ENCODE measurements at places on chromosomes 11 and 22. TPM values are rescaled to one million over a fixed set of nuclear protein-coding genes. Genes with fewer than 3 reads are reported as not detected.

GRCh38 chr22:39611360-39611759 lies 40.8 kb downstream of the CACNA1I start:
- DNase-seq, result no peak

DNA sequence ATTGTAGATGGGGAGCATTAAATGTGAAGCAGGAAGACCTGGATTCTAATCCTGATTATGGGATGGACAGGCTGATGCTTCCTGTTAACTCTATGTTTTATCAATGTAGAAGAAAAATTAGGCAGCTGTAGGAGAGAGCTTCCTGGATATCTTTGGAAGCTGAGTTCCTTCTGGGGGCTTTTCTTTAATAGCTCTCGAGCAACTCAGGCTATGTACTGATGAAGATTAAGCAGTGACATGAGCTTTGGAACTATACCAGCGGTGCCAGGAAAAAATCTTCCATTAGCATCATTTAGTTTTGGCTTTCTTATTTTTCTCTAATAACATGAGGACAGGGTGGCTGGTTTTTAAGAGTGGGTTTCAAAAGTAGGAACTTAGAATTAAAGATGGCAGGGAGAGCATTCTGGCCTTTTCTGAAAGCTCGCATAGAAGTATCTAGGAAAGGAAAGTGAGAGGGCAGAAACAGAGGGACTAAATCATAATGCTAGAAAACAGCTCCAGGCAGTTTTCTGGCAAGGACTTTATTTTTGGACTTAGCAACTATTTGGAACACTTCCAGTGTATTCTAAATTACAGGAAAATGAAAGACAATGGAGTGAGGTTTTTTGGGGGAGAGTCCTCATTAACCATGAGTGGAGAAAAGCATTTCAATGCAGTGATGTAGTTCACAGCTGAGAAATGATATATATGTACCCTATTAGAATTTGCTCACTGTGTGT lies 69.2 kb upstream of the RRM1 start:
- no peak for DNase-seq

GRCh38 chr11:45385423-45385822 lies 99.3 kb upstream of the SYT13 start:
- no peak for DNase-seq

DNA sequence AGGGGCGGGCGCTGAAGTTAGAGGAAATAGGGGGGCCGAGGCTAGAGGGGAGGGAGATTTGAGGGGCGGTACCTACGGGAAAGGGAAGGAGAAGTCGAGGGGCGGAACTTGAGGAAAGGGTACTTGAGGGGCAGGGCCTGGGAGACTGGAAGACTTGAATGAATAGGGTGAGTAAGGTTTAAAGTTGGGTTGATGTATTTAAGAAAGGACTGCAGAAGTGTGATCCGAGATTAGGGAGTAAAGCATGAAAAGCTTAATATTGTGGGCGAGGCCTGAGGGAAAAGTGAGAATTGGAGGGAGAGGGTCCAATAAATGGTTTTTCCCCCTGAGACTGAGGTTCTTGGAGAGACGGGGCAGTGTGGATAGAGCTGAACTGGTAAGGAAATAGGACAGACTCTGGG lies 723 bp downstream of the HSCB start:
- DNase-seq, result peak; percentile 31

DNA sequence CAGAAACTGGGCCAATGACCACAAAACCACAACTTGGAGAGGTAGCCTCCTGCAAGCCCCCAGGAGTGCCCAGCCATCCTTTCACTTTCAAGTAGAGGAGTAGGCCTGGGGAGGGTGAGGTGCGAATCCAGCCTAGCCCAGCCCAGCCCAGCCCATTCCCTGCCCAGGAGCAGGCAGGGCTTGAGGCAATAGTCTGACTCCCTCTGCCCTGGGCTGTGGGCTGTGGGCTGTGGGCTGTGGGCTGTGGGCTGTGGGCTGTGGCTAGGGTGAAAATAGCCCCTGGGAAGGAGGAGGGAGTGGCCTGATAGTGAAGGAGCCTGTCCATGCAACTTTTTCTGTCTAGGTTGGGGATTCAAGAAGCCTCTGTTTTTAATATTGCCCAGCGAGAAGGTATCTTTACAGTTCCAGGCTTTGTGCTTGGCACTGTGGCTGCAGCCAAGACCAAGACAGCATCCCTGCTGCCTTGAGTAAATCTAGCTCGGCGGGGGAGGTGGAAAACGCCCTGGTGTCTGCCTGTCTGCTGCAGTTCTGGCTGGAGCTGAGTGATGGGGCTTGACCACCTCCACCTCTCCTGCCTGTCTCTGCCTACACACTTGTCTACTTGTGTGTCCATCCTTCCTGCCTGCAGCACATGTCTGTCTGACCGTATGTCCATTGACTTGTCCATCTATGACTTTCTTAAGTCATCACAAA lies 40.7 kb downstream of the LMO1 start:
- DNase-seq, result no peak

- no peak for DNase-seq
These were observed 74.9 kb downstream of the CECR2 start for GRCh38 chr22:17444204-17444504.

DNA sequence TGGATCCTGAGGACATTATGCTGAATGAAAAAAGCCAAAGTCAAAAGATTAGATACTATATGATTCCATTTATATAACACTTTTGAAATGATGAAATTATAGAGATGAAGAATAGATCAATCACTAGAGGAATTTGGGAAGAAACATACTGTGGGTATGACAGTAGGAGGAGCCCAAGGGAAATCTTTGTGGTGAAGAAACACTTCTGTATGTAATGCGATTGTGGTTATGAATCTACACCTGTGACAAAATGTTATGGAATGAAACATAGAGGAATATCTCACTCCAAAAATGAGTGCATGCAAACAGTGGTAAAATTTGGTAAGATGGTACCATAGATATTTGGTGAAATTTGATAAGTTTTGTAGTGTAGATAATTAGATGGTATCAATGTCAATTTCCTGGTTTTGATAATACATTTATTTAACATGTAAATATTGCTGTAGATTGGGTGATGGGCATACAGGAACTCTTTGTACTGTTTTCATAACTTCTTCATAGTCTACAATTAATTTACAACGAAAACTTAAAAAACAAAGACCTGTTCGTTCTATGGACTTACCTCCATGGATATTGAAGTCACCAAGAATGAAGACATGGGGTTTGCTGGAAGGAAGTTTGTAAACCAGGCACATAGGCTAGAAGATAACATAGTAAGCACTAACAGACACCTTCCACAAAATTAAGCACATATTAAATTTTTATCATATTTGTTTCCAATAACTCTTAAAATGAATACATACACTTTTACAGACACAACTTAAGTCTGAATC lies 11.5 kb downstream of the MRGPRX1 start:
- DNase-seq, result no peak

DNA sequence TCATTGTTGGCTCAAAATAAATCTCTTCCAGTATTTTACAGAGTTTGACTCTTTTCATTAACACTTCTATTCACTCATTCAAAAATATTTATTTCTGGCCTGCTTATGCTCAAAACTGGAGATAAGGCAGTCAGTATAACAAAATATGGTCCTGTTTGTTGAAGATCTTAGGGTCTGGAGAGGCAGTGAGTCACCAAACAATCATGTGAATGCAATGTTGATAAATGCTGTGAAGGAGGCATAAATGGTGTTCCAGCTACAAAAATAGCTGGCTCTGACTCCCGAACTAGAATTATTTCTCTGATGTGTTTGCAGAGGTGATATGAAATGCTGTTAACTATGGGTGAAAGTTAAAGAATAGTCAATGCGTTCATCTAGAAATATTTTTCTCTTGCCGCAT lies 390.6 kb downstream of the AASDHPPT start:
- no peak for DNase-seq

DNA sequence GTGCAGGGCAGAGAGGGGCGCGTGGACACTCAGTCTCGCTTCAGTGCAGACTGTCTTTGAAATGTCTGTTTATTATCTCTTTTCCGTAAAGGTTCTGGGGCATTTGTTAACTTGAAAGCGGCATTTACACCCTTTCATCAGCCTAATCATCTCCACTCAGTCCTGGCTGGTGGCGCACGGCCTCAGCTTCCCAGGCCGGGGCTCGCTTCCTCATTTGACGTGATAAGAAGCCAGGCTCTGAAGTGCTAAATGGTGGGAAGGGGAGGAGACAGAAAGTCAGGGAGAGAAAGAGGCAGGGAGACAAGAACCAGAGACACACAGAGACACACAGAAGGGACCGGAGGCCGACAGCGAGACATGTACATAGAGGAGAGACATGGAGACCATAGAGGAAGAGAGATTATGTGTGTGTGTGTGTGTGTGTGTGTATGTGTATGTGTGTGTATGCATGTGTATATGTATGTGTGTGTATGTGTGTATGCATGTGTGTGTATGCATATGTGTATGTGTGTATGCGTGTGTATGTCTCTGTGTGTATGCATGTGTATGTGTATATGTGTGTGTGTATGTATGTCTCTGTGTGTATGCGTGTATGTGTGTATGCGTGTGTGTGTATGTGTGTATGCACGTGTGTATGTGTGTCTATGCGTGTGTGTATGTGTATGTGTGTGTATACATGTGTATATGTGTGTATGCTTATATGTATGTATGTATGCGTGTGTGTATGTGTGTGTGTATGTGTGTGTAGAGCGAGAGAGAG lies 101.5 kb downstream of the ST3GAL4 start:
- no peak for DNase-seq

GRCh38 chr22:40967111-40967760 lies 16.1 kb downstream of the RBX1 start:
- DNase-seq, result no peak

- DNase-seq, result no peak
These were observed 136.4 kb downstream of the BRD1 start for GRCh38 chr22:49691256-49691655.

DNA sequence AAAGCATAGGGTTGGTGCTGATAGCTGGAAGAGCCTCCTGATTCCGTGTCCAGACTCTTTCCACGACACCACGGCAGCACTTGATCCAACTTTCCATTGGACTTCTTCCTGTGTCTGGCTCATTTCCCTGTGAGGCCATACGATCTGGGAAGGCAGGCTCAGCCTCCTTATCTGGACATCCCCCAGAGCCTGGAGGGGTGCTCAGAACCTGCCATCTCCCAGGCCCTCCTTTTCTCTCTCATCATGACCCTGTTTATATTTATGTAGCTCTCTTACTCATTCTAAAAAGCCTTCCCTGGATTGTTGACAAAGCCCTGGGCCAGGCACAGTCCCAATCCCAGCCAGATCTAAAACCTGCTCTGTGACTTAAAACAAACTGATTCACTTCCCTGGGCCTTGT lies 7.8 kb upstream of the BCL9L start:
- peak; percentile 2 for DNase-seq

- no peak for DNase-seq
These were observed 39.2 kb upstream of the PAX6 start for GRCh38 chr11:31850365-31850764.

DNA sequence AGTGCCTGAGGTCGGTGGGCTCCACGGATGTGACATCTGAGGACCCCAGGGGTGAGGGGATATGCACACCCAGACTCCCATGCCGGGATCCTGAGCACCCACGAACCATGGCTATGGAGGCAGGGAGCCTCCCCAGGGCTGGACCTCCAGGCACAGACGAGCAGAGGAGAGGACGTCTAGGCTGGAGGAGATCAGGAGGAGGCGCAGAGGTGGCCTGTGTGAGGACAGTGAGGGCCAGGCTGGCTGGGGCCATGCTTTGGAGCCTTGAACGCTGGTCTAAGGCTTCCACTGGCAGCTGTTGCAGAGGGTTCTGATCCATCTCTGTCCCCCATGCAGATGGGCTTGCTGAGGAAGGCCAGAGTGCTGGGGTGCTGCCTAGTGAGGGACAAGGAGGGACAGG lies 29.0 kb downstream of the FGF4 start:
- DNase-seq, result no peak

- no peak for DNase-seq
These were observed at the start of gene LARGE1 for GRCh38 chr22:33920197-33920540. TSS of gene LARGE1 (minus strand) at chr22:33920476.

DNA sequence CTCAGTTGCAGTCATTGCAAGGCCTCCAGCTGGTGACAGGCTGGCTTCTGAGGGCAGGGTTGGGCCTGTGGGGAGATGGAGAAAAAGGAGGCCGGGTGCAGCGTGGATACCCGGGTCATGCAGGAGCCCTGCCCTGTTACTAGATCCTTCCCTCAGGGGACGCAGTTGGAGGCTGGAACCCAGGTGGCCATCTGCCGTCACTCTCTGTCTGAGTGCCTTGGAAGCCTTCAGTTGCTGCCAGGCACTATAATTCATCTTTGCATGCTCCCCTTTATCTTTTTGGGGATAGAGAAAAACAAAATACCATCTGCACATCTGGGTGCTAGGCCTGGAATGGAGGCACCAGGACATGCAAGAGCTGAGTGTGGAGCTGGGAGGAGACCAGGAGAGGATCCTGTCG lies 82.7 kb downstream of the TP53I11 start:
- no peak for DNase-seq

APLNR gene
- 5.3 TPM for total RNA-seq

GSTT2B gene
- 2.0 TPM for total RNA-seq

ZFPL1 gene
- 11.8 TPM for total RNA-seq

BTBD10 gene
- total RNA-seq, result 271 TPM

POLA2 gene
- 2.9 TPM for total RNA-seq

CHRNA10 gene
- total RNA-seq, result 0.41 TPM

ZBTB16 gene
- total RNA-seq, result 3.7 TPM

HDAC10 gene
- total RNA-seq, result 16.7 TPM

KCNQ1OT1 gene
- total RNA-seq, result 2.0 TPM

CDC45 gene
- total RNA-seq, result 0.82 TPM

DNAJC4 gene
- 9.8 TPM for total RNA-seq

CCDC87 gene
- total RNA-seq, result 1.2 TPM

POTEH gene
- not detected for total RNA-seq

NEFH gene
- total RNA-seq, result 0.41 TPM

C1QTNF4 gene
- total RNA-seq, result 14.7 TPM

UPK2 gene
- total RNA-seq, result not detected

FOLR2 gene
- 5.7 TPM for total RNA-seq

PRRG4 gene
- under 0.01 TPM for total RNA-seq
